ENCODE measurements at places on chromosomes 12 and 14.

DNA sequence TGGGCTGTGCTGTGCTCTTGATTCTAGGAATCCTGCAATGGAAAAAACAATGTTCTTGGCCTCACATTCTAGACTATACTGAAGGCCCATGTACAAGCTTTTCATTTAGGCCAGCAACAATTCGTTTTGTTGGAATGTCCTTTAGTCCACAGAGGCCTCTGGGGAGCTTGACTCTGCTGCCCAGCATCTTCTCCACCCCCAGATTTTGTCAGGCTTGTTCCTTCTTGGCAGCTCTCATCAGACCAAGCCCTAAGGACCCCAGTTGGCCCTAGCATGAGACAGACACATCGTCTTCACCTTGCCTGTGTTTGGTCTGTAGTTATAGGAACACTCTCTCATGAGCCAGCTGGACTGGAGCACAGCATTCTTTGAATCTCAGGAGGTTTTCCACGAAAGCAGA, 300.1 kb downstream of the VRK1 start:
- no peak for DNase-seq

DNA sequence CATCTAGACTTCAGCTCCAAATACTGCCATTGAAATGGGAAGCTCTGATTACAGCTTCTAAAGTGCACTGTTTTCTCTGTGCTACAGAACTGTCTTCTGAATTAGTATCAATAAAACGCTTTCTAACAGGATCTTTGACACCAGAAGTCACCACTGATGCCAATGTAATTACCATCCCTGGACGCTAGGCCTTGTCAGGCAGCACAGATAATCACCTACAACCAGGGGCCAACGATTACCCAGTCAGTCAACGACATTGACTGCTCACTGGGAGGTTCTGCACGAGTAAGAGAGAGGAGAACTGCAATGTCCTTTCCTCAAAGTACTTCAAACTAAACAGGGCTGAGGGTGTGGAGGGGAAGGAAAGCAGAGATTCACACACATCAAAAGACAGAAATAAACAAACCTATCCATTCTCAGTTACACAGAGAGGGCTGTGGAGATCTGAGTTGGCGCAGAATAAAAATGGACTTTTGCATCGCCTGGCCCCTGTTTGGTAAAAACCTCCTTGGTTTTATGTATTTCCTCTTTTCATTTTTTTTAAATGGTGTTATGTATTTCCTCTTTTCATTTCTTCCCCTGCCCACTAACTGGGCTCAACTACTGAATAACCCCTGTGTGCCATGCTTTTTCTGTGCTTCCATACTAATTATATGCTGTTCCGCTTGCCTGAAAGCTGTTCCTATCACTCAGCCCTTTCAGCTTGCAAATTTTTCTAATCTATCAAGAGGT, 492.2 kb downstream of the APAF1 start:
- no peak for DNase-seq

GRCh38 chr14:74089251-74090020, 4.7 kb downstream of the LIN52 start:
- DNase-seq = no peak

DNA sequence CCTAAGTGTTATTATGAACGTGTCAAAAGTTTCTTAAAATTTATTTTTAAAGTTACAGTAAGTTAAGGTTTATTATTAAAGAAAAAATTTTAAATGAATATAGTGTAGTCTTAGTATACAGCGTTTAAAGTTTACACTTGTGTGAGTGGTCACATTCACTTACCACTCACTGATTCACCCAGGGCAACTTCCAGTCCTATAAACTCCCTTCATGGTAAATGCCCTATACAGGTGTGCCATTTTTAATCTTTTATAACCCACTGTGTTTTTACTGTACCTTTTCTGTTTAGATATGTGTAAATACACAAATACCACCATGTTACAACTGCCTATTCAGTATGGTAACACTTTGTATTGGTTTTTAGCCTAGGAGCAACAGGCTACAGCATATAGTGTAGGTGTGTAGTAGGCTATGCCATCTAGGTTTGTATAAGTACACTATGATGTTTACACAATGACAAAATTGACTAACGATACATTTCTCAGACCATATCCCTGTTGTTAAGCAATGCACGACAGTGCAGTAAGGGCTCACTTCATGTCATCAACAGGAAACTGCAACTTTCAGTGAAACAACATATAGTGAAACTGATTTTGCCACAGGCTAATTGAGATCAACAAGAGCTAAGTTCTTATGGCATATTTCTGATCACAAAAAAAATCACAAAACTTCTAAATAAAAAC, 112.0 kb upstream of the TMCC3 start:
- no peak for DNase-seq

GRCh38 chr14:68970736-68971135, 8.4 kb downstream of the ACTN1 start:
- DNase-seq = no peak

DNA sequence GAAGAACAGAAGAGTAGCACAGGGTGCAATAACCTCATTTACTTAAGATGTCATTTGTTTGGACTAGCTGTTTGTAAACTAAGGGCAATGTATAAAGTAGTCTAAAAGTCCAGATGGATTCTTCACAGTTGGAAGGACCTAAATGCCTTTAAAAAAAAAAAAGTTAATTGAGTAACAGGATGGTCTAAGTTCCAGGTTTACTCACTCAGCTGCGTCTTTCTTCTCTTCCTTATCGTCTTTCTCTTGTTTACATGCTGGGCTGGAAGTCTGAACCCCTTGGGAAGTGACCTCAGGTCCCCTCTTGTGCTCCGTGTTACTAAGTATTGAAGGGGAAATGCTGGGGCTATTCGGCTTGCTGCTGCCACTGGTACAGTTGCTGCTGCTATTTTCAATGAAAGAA, 82.5 kb downstream of the SH2B3 start:
- DNase-seq = peak; percentile 6

DNA sequence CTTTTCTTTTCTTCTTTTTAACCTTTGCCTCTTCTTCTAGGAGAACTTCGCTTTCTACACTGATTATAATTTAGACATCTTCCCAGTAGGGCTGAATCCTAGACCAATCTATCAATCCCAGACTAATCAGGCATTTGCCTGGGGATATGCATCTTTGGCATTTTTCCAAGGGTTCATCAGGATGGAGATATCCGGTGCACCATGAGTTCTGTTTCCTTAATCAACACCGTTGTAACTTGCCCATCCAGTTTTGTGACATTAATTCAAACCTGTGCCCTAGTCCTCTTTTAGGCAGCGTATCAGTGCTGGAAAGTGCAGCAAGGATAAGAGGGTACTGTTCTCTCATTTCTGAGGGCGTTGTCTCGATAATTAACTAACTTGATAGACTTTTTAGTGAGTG, 617 bp upstream of the MGP start:
- no peak for DNase-seq

GRCh38 chr14:60092526-60092920, 800 bp downstream of the PCNX4 start:
- no peak for DNase-seq

- DNase-seq = no peak
Measured at GRCh38 chr14:34258318-34258717, 203.7 kb downstream of the SPTSSA start.

DNA sequence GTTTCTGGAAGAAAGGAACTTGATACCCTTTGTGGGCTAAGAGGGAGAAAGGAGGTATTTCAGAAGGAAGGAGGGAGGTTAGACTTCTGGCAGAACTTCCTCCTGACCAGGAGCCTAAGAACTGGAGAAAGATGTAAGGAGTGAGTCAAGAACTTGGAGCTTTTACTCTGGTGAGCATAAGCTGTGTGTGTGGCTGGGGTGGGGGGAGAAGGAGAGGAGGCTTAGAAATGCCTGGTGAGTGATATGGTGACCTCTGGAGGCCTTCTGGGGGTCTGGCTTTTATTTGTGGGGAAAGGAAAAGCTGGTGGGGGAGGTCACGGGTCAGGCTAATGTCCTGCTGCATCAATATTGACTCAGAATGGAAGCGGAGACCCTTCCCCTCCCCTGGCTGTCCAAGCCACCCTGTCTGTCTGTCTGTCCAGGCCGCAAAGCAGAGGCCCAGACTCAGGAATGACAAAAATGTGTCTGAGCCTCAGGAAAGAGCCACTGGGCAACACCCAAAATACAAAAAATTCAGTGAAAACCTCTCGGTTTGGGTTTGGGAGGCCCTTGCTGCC, 4.8 kb downstream of the LRP1 start:
- no peak for DNase-seq
